Activated CD8-positive, alpha-beta memory T cell treated with anti-CD3 and anti-CD28 coated beads for 1 hour (primary cell): ENCODE measurements at places on chromosomes 1 and 21.

DNA sequence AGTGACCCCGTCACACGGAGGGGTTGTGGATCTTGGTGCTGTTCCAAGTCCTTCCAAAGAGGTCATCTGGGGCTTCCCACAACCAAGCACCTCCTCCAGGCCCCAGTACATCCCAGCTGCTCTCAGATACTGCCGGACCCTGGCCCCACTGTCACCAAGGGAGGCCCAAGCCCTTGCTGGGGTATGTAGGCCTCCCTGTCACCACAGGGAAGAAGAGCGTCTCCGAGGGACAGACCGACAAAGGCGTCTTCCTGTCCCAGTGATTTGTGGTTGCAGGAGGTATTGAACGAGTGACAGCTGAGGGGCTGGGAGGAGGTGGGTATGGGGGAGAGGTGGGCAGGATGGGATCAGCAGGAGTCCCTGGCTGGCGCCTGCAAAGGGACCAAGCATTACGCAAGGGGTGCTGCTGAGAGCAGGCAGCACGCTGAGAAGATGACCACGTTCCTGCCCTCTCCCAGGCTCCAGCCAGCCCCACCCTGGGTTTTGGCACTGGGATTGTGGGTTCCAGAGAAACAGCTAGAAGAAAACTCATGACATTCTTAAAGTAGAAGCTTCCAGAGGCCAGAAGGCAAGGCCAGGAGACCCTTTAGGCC lies 29.7 kb downstream of the LRP8 start:
- no peak for DNase-seq

DNA sequence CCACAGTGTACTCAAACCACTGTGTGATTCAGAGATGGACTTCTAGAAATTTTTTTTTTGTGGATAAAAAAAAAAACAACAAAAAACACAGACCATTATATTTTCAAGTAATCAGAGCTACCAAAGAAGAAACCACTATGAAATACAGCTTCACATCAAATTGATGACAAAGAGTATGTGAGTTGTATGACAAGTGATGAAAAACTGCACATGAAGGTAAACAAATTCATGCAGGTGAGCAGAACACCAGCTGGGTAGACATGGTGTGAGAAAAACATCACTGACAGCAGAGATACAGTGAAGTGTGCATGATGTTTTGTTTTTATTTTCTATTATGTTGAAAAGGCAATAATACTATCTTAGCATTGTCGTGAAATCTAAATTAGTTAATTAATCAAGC lies 8.0 kb upstream of the PTPRC start:
- DNase-seq = no peak

GRCh38 chr1:46130606-46131005 lies 1.8 kb downstream of the PIK3R3 start:
- DNase-seq = no peak

DNA sequence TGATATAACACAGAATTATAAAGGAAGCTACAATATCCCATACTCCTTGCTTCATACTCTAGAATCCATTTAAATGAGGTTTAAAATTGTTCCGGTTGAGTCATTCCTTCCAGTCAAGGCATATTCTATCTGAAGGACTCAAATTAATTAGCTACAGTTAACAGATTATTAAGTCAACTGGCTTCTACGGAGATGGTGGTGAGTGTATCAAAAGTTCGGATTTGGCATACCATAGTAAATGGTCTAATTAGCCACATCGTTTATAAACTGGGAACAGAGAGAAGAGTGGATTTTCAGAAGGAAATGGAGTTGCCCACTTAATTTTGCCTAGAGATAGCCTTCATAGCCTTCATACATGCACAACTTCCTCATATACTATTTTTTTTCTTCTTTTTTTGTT lies 1095.3 kb downstream of the TTLL7 start:
- no peak for DNase-seq

DNA sequence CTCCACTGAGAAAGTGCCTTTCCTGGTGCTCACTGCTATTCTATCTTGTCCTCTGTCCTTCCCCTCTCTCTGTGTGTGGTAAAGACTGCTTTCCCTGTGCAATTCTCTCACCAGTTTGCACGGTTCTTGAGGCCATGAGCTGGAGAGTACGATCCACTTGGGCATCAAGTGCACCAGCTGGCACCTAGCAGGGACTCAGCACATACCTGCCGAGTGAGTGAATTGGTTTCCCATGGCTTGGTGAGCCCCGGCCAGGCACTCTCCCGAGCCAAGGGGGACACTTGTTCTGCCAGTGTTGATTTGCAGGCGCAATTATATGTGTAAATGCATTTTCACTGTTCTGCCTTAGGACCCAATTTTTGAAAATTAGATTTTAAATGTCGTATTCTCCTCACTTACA lies 313.5 kb downstream of the DISC1 start:
- DNase-seq = no peak

GRCh38 chr1:110152133-110152785 lies 2.0 kb downstream of the SLC6A17 start:
- no peak for DNase-seq

DNA sequence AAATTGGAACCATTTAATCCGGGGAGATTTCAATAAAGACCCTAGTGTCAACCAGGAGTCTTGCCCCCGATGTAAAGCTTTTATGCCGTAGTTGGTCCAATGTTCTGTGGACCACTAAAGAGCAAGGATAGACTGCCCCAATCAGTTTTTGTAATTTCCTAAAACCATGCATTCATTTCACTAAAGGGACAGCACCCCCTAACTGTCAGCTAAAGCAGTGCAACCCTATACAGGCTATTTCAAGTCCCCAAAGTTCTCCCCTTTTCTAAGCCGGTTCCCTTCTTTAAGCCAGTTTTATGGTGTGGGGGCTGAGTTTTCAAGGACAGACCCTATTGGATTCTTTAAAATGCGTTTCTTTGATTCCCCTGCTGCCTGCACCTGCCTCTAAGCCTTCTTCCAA lies 12.7 kb upstream of the PDPN start:
- DNase-seq = no peak

DNA sequence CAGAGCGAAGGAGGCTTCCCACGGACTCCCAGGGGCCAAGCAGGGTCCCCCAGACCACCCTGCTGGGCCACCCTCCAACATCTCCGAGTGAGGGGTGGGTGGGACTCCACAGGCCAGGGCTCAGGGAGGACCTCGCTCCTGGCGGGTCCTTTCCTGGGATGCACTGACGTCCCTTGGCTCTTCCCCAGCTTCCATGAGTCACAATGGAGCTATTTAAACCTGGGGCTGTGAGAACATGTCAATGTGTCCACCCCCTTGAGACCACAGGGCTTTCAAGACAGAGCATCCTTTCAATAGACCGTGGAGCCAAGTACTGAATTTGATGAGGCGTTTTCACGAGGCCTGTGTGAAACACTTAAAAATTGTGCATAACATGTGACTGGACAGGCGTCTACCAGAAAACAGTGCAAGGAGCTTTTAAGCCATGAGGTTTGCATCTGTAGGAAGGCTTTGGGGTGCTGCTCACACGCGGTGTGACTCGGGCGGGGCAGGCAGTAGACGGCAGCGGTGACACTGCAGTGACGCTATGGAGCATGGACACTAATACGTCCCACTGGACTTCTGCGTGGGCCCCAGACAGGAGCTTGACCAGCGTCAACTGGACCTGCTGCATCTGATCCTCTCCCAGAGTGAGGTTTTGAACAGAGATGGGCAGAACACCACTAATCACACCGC lies 24.1 kb upstream of the NPHP4 start:
- no peak for DNase-seq

DNA sequence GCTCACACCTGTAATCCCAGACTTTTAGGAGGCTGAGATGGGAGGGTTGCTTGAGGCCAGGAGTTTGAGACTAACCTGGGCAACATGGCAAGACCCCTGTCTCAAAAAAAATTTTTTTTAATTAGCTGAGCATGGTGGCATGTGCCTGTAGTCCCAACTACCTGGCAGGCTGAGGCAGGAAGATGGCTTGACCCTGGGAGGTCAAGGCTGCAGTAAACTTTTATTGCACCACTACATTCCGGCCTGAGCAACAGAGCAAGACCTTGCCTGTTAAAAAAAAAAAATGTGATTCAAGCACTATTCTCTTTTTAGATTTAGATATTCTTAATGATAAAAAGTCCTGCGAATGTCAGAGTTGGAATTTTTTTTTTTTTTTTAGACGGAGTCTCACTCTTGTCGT lies 102.5 kb upstream of the L1TD1 start:
- DNase-seq = no peak

- no peak for DNase-seq
Measured at GRCh38 chr1:196114193-196114592, 494.0 kb downstream of the KCNT2 start.

- DNase-seq = no peak
Measured at GRCh38 chr21:31318971-31319370, 25.1 kb downstream of the TIAM1 start.

DNA sequence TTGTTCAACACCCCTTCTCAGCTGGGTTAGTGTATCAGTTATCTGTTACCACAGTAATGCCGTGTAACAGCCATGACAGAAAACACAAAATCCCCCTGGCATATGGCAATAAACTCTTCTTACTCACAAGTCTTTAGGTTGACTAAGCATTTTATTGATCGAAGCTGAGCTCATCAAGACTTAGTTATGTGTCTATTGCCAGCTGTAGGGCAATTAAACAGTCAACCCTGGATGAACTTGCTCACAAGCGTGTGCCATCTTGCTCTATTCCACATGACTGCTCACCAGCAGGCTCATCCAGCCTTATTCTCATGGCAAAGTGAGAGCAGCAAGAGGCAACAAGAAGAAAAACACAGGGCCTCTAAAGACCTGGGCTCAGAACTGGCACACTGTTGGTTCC lies 333.8 kb upstream of the PTBP2 start:
- no peak for DNase-seq

- DNase-seq = no peak
Measured at GRCh38 chr21:17732306-17732705, 86.8 kb downstream of the C21orf91 start.

- DNase-seq = no peak
Measured at GRCh38 chr1:153553096-153553495, 4.0 kb upstream of the S100A3 start.

- DNase-seq = no peak
Measured at GRCh38 chr1:60415696-60416095, 342.1 kb upstream of the C1orf87 start.

GRCh38 chr1:23588749-23589548 lies 29.6 kb upstream of the ID3 start:
- no peak for DNase-seq

DNA sequence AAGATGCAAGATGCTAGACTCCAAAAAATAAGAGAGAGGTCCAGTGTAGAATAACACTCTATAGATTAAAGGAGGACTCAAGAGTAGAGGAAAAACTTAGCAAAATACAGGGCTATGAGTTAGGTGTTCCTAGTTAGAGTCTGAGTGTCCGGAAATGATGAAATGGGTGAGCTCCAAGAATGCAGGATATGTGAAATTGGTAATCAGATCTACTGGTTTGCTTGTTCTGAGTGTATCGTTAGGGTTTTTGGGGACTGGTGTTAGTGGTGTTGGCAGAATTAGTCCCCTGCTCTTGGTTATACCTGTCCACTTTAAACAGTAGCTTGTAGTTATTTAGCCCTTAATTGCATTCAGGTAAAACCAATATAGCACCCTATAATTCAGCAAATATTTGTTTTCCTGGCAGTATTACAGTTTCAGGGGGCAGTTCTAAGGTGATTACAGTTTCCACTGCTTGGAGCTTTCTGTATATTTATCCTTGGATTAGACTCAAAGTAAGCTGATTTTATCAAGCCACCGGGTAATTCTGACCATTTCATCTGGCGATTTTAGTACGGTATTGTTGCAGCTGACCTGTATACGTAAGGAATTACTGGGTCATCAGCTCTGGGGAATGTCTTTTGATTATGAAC lies 332.7 kb downstream of the CHRM3 start:
- DNase-seq = no peak

GRCh38 chr1:69766431-69767180 lies 198.9 kb downstream of the LRRC7 start:
- no peak for DNase-seq

GRCh38 chr1:210347112-210347511 lies 18.4 kb downstream of the HHAT start:
- DNase-seq = no peak

DNA sequence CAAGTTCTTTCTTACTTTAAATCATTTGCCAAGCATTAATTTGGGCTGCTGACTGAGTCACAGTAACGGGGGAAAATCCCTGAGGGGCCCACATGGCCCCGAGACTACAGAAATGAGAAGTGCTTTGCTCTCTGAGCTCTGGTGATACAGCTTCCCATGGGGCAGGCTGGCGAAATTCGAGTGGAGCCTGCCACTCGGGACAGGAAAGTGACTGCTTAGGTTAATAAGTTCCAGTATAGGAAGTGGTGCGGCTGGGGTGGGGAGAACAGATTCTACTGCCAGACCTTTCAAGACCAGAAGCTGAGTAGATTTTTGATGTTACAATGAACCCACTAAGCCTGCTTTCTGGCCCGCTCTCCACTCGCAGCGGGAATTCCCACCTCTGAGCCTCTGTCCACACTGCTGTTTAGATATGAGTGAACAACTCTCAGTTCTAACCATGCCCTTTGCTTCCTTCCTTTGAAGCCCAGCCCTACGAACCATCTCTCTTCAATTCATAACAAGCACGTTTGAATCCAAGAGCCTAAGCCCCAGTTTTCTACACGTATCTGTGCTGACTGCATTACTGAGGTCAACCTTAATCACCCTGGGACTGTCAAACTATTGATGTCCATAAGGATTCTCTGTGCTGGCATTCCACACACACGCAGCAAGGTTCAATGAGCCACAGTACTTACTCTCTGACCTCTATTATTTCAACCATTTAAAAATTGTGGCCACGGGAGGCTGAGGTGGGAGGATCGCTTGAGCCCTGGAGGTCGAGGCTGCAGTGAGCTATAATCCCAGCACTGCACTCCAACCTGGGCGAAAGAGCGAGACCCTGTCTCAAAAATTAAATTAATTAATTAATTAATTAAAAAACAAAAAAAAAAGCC lies 9.6 kb downstream of the ZBTB17 start:
- no peak for DNase-seq

GRCh38 chr1:75727571-75727970 lies 3.1 kb downstream of the ACADM start:
- no peak for DNase-seq

- DNase-seq = no peak
Measured at GRCh38 chr1:232627171-232627570, 2.8 kb downstream of the SIPA1L2 start.

DNA sequence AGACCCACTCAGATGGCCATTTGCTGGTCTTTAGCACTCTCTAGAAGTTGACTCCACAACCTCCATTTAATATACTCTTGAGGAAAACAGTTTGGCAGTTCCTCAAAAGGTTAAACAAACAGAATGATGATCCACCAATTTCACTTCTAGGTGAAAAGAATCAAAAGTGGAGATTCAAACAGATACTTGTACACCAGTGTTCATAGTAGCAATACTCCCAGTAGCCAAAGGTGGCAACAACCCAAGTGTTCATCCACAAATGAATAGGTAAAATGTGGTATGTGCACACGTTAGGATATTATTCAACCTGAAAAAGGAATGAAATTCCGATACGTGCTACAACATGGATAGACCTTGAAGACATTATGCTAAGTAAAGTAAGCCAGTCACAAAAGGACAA lies 6.3 kb downstream of the PRCC start:
- no peak for DNase-seq

- no peak for DNase-seq
Measured at GRCh38 chr1:211384524-211384923, 57.9 kb downstream of the TRAF5 start.

GRCh38 chr1:206606867-206607266 lies 5.4 kb downstream of the EIF2D start:
- DNase-seq = no peak

- no peak for DNase-seq
Measured at GRCh38 chr1:59499943-59500569, 203.2 kb downstream of the FGGY start.

- no peak for DNase-seq
Measured at GRCh38 chr21:36350282-36350910, 30.4 kb downstream of the MORC3 start.

- no peak for DNase-seq
Measured at GRCh38 chr1:166086113-166086883, 80.5 kb downstream of the FAM78B start.
